ENCODE measurements at places on chromosomes 16 and 17. TPM values are rescaled to one million over a fixed set of nuclear protein-coding genes. Genes with fewer than 3 reads are reported as not detected.

The NPIPA5 gene
- not detected for total RNA-seq

The CHTF8 gene
- total RNA-seq, result 67.7 TPM

The MYH13 gene
- not detected for total RNA-seq

The SCIMP gene
- not detected for total RNA-seq

The KCNH6 gene
- total RNA-seq, result 0.05 TPM

The USP32 gene
- 41.2 TPM for total RNA-seq

The PDILT gene
- total RNA-seq, result not detected

The ICAM2 gene
- 6.4 TPM for total RNA-seq

The NPIPB9 gene
- 4.5 TPM for total RNA-seq

The TBC1D3 gene
- total RNA-seq, result not detected

The TOM1L1 gene
- total RNA-seq, result 127 TPM

The SOX8 gene
- total RNA-seq, result not detected

The ADAD2 gene
- total RNA-seq, result 0.35 TPM

The MAP2K6 gene
- total RNA-seq, result 3.3 TPM

The PRKCA gene
- 31.9 TPM for total RNA-seq

The PDF gene
- total RNA-seq, result 27.3 TPM

The RRN3 gene
- 58.2 TPM for total RNA-seq

The DYNLRB2 gene
- 7.2 TPM for total RNA-seq

The CDK3 gene
- total RNA-seq, result 0.87 TPM

The NME2 gene
- 1,134 TPM for total RNA-seq

The CCL7 gene
- not detected for total RNA-seq

The GUCY2D gene
- total RNA-seq, result not detected

The CCDC40 gene
- total RNA-seq, result 1.4 TPM

The ZNF423 gene
- 0.35 TPM for total RNA-seq

The IRX6 gene
- 0.10 TPM for total RNA-seq

The GSG1L gene
- not detected for total RNA-seq

The AOC3 gene
- 0.17 TPM for total RNA-seq
